ENCODE measurements at places on chromosomes 12 and 14.

- DNase-seq: no peak
Measured at GRCh38 chr14:44745371-44745770, 216.4 kb downstream of the KLHL28 start.

GRCh38 chr12:27176765-27177164 is 67.3 kb upstream of the STK38L start:
- DNase-seq: peak; percentile 15

DNA sequence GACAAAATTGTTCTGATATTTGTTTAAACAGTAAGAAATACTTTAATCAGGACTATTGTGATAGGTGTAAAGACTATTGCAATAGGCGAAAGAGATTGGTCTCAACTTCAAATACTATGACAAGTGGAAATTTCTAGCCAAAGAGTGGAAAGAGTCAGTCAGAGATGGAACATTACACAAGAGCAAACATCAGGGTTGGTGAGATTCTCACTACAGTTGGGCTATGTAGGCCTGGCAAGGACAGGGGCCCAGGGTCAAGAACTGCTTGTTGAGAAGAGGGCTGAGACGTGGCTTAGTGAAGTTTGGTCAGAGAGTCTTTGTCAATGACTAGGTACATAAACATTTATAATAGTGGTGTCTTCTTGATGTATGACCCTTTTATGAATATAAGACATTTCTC is 19.4 kb downstream of the CAND1 start:
- no peak for DNase-seq

DNA sequence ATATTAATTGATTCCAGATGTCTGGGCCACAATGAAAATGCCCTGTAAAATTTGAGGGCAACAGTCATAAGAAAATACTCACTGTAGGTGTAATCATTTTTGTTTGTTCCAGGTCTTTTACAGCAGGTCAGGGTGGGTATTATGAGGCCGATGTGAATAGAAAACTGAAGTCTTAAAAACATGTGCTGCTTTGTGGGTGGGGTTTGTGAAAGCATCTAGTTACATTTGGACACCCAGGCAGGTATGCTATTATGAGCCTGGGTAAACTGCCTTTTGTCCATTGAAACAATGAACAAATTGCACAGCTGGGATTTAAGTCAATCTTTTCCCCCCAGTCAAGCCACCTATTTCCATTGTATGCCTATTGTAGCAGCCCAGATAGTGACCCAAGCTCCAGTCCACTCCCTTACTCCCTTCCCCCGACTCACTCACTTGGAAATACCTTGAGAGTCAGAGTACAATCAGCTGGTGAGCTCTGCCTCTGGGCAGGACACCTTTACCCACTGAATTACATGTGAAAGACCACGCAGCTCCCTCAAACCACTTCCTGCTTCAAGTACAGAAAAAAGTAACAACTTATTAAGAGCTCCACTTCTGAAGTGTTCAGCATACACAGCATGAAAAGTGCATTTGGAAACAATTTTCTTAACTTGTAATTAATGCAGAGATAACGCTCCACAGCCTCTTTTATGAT is 1.8 kb downstream of the IGF1 start:
- DNase-seq: peak; percentile 51

DNA sequence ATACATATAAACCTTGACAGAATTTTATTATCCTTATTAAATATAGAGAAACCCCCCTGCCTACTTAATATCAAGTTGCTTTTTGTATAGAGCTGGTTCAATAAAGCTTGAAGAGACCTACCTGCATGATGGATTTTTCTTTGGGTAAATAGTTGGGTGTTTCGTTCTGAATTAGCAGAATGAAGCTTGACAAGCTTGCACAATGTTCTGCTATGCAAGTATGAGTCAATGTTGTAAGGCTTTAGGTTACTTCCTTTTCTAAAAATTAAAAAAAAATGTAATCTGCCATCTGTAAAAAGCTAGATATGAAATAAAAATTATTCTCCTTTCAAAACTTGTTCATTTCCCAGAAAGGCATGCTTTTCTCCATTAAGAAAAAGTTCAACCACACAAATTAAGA is 1662.6 kb upstream of the SEL1L start:
- no peak for DNase-seq

All from stimulated activated naive CD8-positive, alpha-beta T cell treated with anti-CD3 and anti-CD28 coated beads, Interleukin-15, Interleukin-2, amounts not matched to agents 100 U/mL and 50 U/mL, for 24 hours (primary cell).